ENCODE measurements at places on chromosomes 11 and 22.

- no peak for DNase-seq
Measured at GRCh38 chr11:95931916-95932315, 8.0 kb upstream of the MTMR2 start.

GRCh38 chr11:97685695-97686094 is 1295.9 kb downstream of the JRKL start:
- no peak for DNase-seq

- DNase-seq = no peak
Measured at GRCh38 chr11:16912692-16913111, 101.5 kb downstream of the PLEKHA7 start.

- DNase-seq = peak; percentile 32
Measured at GRCh38 chr11:18844753-18845367, 53.3 kb upstream of the PTPN5 start.

GRCh38 chr22:40728731-40729189 is 49.5 kb downstream of the MCHR1 start:
- DNase-seq = no peak

- DNase-seq = no peak
Measured at GRCh38 chr22:24594569-24595120, 1.8 kb upstream of the LRRC75B start.

GRCh38 chr11:23772081-23772480 is 724.8 kb upstream of the LUZP2 start:
- DNase-seq = no peak

DNA sequence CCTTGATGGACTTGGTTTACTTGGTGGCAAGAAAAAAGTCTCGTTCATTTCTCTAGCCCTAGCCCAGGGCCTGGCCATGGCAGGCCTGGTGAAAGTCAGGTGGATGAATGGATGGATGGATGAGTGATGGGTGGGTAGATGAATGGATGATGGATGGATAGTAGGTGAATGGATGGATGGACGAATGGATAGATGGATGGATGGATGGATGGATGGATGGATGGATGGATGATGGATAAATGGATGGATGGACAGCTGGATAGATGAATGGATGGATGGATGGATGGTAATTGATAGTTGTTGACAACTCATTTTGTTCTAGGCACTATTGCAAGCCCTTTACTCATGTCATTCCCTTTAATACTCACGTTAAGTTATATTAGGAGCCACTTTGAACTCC is 86.1 kb upstream of the ANO1 start:
- DNase-seq = no peak
